Parietal lobe (tissue), 2 donors: ENCODE measurements at places on chromosomes 16 and 17. TPM values are rescaled to one million over a fixed set of nuclear protein-coding genes. Genes with fewer than 3 reads are reported as not detected.

Gene CX3CL1
- 3.1 TPM for total RNA-seq

Gene RHBDF1
- total RNA-seq: 1.6 TPM

Gene CCL8
- total RNA-seq: not detected

Gene TM4SF5
- not detected for total RNA-seq

Gene EFCAB5
- 4.1 TPM for total RNA-seq

Gene RNU2-1
- total RNA-seq: not detected

Gene LYRM9
- total RNA-seq: 16.6 TPM

Gene KIF18B
- 2.2 TPM for total RNA-seq

Gene CACNG5
- total RNA-seq: 0.63 TPM

Gene PLD6
- total RNA-seq: 6.9 TPM

Gene RIPOR1
- total RNA-seq: 61.3 TPM

Gene TRAPPC1
- 32.2 TPM for total RNA-seq

Gene OGFOD3
- total RNA-seq: 16.6 TPM

Gene SCARF1
- total RNA-seq: 3.1 TPM

Gene FADS6
- not detected for total RNA-seq

Gene FBXW10B
- 3.1 TPM for total RNA-seq

Gene NACA2
- total RNA-seq: not detected

Gene MAPT
- total RNA-seq: 215 TPM

Gene B4GALNT2
- total RNA-seq: not detected

Gene KRTAP2-2
- total RNA-seq: not detected

Gene DCAF7
- 47.3 TPM for total RNA-seq

Gene P2RX5
- total RNA-seq: 6.9 TPM

Gene TMEM238L
- not detected for total RNA-seq

Gene MT1A
- total RNA-seq: not detected

Gene UBE2G1
- 42.9 TPM for total RNA-seq

Gene TBX6
- total RNA-seq: 0.31 TPM

Gene CSH1
- not detected for total RNA-seq

Gene C16orf46
- 3.1 TPM for total RNA-seq

Gene TNFSF13
- total RNA-seq: 0.94 TPM

Gene PPP1R27
- total RNA-seq: not detected

Gene MILR1
- total RNA-seq: 1.6 TPM

Gene ZBTB4
- total RNA-seq: 20.0 TPM

Gene FOXN1
- not detected for total RNA-seq

Gene FAM83G
- 0.31 TPM for total RNA-seq

Gene SLC46A1
- 22.8 TPM for total RNA-seq

Gene PIK3R6
- total RNA-seq: 0.94 TPM

Gene ATP6V0D1
- total RNA-seq: 91.4 TPM

Gene RGS11
- total RNA-seq: 21.0 TPM

Gene DBNDD1
- 22.5 TPM for total RNA-seq

Gene TRPV2
- 1.3 TPM for total RNA-seq

Gene LPO
- not detected for total RNA-seq

Gene ADORA2B
- 3.1 TPM for total RNA-seq

Gene HSD17B2
- not detected for total RNA-seq

Gene DNAH17
- total RNA-seq: 0.31 TPM

Gene CHST4
- total RNA-seq: not detected

Gene SPATA22
- 1.3 TPM for total RNA-seq

Gene ITGB4
- 2.5 TPM for total RNA-seq

Gene RNF112
- total RNA-seq: 47.6 TPM

Gene ITGAX
- 1.3 TPM for total RNA-seq

Gene KRTAP4-9
- total RNA-seq: not detected
